Caudate nucleus (tissue), 63 donors: ENCODE measurements at places on chromosomes 1 and 21.

DNA sequence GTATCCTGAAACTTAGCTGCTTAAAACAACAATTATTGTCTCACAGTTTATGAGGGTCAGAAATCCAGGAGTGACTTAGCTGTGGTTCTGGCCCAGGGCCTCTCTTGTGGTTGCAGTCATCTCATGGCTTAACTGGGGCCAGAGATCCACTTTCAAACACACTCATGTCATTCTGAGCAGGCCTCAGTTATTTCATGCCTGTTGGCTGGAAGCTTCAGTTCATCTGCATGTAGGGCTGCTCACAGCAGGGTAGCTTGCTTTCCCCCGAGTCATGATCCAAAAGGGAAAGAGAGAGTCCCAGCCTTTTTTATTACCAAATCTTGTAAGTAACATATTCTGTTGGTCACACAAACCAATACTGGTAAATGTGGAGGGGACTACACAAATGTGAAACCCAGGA lies 96.6 kb upstream of the B3GALT2 start:
- no peak for DNase-seq

DNA sequence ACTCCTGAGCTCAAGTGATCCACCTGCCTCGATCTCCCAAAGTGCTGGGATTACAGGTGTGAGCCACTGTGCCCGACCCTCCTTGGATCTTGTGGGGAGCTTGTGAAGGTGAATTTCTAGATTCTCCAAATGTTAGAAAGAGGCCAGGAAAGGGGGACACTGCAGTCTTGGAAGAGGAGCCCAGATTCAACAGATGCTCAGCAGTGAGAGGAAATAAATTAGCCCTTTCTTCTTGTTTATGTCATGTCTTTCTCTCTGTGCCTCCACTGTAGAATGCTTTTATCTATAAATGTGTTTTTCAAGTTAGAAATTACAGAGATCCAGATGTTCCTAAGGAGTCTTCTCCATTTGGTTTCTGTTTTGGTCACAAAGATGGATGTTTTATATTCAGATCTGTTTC lies 346.6 kb upstream of the KAZN start:
- no peak for DNase-seq

- no peak for DNase-seq
Measured at GRCh38 chr1:36763771-36764170, 270.5 kb downstream of the GRIK3 start.

- DNase-seq: no peak
Measured at GRCh38 chr1:155648207-155649147, 38.5 kb downstream of the MSTO1 start.

GRCh38 chr1:112457955-112458354 lies 50.8 kb upstream of the WNT2B start:
- DNase-seq: no peak

- peak; percentile 30 for DNase-seq
Measured at GRCh38 chr1:168603501-168604110, 27.2 kb downstream of the XCL1 start.

DNA sequence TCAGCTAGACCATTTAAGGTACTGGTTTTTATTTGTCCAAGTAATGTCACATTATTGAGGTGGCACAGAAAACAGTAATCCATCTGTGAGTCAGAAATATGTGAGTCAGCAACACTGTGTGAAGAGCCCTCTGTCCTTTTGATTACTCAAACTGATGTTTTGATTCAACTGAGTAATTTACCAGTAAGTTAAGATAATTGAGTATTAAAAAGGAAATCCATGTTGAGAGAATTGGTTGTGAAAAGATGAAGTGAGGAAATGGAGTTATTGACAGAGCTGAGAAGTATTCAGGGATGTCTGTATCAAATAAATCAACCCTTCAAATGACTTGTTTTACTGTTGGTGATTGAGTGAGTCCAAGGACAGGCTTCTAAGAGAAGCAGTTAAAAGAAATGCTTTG lies 302.7 kb upstream of the SGIP1 start:
- DNase-seq: no peak

GRCh38 chr1:224411766-224412165 lies 22.8 kb downstream of the WDR26 start:
- DNase-seq: no peak

GRCh38 chr1:156811168-156811567 lies 5.5 kb downstream of the SH2D2A start:
- DNase-seq: no peak

- no peak for DNase-seq
Measured at GRCh38 chr1:41496080-41497055, 11.9 kb upstream of the EDN2 start.

DNA sequence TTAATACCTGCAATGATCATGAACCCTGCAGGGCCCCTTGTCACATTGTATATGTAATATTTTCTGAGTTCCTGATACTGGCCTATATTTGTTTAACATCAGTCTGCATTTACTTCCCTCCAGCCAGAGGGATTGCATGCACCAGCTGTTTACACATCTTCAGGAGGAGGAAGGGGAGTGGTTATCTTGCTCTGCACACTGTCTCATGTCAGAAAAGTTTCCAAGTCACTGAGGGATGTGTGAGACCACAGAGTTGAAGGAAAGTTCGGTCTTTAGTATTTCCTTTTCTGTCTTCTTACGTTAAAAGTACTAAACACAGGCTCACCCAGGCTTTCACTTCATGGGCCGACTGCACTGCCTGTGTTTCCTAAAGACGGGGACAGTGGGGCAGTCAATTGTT lies 574.1 kb downstream of the LMO4 start:
- DNase-seq: no peak

DNA sequence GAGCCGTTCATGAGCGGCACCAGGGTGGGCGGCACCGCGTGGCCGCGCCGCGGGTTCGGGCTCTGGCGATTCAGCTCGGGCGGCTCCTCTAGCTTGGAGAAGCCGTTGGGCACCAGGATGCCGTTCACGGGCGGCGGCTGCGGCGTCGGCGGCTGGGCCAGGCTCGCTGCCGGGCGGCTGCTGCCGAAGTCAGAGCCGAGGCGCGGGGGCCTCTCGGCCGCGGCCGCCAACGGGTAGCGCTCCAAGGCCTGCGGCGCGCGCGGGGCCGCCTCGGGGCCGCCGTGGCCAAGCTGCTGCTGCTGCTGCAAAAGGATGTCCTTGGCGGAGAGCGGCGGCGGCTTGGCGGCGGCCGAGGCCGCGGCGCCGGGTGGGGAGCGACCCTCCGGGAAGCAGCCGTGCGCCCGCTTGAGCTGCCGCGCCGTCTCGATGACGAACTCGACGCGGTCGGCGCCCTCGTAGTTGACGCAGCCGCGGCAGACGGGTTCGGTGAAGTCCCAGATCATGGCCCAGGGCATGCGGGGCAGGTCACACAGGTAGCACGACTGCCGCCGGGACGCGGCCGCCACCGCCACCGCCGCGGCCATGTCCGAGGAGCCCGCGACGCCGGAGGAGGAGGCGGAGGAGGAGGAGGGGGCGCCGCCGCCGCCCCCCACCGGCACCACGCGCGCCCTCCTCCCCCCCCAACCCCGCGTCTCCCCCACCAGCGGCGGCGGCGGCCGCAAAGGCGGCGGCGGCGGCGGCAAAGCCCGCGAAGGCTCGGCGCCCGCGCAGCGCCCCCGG lies 877 bp downstream of the IRF2BP2 start:
- peak; percentile 25 for DNase-seq

DNA sequence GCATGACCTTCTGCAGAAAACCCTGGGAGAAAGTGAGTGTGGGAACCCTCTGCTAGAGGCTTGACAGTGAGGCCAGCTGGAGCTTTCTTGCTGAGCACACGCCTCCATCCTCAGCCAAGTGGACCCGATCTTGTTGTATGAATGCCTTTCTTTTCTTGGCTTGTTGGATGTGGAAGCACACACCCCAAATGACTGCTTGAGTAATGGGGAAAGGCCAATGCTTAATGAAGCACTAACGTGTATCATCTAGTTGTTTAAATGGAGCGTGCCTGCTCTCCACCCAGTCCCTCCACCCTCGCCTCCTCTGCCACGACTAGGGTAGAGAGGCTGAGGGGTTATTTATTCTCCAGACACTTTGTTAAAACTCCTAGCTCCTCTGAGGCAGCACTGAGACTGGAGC lies 54.3 kb upstream of the IKBKE start:
- DNase-seq: no peak

- no peak for DNase-seq
Measured at GRCh38 chr1:27383661-27384060, 528 bp upstream of the CD164L2 start.

- DNase-seq: no peak
Measured at GRCh38 chr1:26291433-26291832, 11.5 kb downstream of the SH3BGRL3 start.

GRCh38 chr1:110746644-110747259 lies 72.0 kb upstream of the KCNA3 start:
- DNase-seq: no peak

GRCh38 chr1:86795316-86795715 lies 90.9 kb downstream of the SH3GLB1 start:
- no peak for DNase-seq

DNA sequence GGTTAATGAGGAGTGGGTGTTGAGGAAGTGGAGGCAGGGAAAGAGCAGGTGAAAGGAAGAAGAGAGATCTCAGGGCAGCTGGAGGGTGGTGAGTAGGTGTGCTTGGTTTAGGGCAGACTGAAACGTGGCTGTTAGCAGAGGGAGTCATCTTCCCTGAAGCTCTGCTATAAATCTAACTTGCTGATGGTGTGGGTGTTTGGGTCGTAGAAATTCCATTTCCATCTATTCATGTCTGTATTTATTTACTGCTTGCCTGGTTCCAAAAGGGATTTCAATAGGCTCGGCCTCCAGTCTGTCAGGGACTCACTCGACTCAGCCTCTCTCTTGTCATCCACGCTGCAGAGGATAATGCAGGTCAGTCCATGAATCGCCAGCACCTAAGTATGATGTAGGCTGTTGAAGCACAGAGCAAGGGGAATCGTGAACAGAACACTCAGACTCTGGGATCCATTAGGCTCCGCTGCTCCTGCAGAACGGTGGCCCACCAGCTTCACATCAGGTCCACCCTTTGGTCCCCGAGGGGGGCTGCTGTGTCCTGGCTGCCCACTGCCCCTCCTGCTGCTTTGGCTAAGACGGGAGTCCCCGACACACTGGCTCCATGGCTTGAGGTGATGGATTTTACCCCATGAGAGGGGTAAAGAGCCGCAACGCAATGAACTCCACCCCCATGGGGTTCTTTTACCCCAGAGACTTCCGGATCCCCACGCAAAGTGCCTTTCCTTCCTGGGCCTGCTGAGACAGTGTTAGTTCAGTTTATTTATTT lies 156.2 kb downstream of the RHOU start:
- no peak for DNase-seq

GRCh38 chr1:203439131-203439730 lies 36.4 kb upstream of the PRELP start:
- no peak for DNase-seq

GRCh38 chr1:212283741-212284140 lies 1.5 kb upstream of the PPP2R5A start:
- DNase-seq: no peak

- no peak for DNase-seq
Measured at GRCh38 chr1:39148942-39149341, 55.6 kb upstream of the MACF1 start.

DNA sequence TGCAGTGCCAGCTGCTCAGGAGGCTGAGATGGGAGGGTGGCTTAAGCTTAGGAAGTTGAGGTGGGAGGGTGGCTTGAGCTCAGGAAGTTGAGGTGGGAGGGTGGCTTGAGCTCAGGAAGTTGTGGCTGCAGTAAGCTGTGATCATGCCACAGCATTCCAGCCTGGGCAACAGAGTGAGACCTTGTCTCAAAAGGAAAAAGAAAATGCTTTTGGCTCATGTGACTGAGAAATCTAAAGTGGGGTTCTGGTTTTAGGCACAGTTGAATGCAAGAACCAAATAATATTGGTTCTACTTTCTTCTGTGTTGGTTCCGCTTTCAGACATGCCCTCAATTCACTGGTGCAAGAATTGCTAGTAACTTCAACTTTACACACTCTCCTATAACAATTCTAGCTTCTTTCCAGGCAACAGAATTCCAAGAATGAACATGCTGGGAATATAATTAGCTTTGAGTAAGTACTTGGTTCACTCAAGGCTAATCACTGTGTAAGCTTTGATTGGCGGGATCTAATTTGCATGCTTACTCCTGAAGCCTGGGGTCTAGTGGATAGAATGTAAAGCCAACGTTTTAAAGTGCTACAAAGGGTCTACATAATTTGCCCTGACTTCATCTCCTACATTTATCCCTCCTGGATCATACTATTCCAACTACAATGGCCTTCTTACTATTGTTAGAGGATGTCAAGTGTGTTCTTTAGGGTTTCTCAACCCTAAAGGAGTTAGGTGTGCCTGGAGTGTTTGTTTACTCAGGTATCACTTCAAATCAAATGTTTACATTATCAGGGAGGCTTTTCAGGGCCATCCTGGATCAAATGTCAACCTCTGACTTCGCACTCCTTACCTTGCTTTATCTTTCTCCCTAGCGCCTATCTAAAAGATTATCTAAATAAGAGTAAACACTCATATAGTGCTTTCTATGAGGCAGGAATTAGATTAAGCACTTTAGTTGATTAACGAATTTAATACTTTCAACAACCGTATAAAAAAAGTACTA lies 115.1 kb downstream of the SLC16A1 start:
- DNase-seq: no peak

DNA sequence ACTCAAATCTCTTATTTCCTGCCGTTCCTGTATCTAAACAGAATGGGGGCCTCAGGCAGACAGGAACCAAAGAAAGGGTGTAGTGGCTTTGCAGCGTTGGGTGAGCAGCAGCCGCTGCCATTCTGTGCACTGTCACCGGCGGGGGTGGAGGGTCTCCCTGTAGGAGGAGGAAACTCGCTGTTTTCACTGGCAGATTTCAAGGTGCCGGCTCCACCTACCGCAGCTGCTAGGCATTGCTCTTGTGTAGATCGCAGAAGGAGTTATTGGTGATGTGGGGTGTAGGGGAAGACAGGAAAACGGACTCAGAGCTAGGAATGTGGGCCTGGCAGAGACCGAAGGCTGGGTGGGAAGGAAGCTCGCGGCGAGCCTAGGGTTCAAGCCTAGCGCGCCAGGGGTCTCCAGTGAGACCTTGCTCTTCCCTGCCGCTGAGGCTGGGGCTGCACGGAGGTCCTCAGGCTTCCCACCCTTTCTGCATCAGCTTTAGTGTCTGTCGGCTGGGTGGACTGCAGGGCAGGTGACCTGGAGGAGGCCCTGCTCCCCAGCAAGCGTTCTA lies 20.8 kb downstream of the ATP5PO start:
- peak; percentile 77 for DNase-seq

DNA sequence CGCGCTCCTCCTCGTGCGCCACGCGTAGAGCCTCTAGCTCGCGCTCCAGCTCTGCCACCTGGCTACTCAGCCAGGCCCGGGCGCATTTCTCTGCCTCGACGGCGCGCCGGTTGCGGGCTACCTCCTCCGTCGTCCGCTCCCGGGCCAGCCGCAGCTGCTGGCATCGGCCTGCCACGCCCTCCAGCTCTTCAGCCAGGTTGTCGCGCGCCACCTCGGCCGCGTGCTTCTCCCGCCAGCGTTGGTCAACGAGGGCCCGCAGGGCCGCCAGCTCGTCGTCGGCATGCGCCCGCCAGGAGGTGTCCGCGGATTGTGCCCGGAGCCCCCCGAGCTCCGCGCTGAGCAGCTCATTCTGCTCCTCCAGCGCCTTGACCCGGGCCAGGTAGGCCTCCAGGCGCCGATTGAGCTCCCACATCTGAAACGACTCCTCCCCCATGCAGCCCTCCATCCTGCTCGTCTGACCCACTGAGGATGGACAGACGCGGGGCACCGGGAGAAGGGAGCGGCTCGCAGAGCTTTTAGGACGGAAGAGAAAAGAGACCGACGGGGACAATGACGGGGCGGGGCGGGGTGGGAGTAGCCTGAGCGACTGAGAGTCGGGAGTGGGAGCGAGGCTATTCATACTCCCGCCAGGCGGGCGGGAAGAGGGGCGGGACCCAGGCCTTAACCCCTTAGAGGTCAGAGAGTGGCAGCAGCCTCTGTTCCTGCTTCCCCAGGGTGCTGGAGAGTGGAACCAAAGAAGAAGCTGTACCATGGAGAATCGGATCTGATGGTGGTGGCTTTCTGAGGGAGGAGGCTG lies at the start of gene NES:
NES (minus strand) TSS at position 588 of the 796 bp plus-strand sequence; CDS start at position 445, 143 bp downstream.
- no peak for DNase-seq
